ENCODE measurements at places on chromosomes 16 and 17.

GRCh38 chr17:39099663-39100286 is 51.7 kb downstream of the PLXDC1 start:
- peak; percentile 65 for DNase-seq

GRCh38 chr16:88966986-88967829 is 9.8 kb downstream of the CBFA2T3 start:
- DNase-seq, result no peak

- no peak for DNase-seq
Observed at GRCh38 chr16:54940279-54940604, 9.6 kb downstream of the IRX5 start.

DNA sequence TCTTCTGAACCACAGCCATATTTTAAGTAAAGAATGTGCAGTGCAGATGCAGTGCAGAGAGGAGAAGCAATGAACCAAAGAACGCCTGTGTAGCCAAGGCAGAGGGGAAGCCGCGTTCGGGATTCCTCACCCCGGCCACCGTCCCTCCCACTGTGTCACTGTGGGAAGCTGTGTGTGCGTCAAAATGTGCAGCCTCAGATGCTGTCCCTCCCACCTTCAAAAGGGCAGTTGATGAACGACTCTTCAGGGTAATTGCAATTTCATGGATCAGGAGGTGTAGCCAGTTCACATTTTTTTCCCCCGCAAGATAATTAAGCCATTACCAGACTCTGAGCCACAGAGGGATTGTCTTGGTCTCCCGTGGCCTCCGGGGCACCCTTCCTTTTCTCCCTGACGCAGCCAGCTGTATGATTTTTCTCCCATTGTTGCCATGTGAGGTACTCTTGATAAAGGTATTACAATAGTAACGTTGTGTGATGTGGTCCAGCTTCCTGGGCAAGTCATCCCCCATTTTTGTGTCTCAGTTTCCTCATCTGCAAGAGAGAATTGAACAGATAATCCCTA is 190.0 kb downstream of the FOXL1 start:
- no peak for DNase-seq

- peak; percentile 29 for DNase-seq
Observed at GRCh38 chr16:53152329-53152728, 97.5 kb downstream of the CHD9 start.

GRCh38 chr17:11618861-11619566 is 20.7 kb downstream of the DNAH9 start:
- no peak for DNase-seq

DNA sequence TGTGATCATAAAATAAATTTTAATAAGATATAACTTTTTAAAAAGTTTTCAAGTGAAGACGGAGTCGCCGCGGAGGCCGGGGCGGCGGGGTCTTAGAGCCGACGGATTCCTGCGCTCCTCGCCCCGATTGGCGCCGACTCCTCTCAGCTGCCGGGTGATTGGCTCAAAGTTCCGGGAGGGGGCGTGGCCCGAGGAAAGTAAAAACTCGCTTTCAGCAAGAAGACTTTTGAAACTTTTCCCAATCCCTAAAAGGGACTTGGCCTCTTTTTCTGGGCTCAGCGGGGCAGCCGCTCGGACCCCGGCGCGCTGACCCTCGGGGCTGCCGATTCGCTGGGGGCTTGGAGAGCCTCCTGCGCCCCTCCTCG is at the start of gene FOXC2:
Gene FOXC2, plus strand, starts transcription at position 229 of the 365 bp plus-strand sequence. CDS start 507 bp downstream, outside the sequence.
- DNase-seq, result peak; percentile 99

- peak; percentile 9 for DNase-seq
Observed at GRCh38 chr17:66098040-66098439, 93.9 kb downstream of the CEP112 start.

DNA sequence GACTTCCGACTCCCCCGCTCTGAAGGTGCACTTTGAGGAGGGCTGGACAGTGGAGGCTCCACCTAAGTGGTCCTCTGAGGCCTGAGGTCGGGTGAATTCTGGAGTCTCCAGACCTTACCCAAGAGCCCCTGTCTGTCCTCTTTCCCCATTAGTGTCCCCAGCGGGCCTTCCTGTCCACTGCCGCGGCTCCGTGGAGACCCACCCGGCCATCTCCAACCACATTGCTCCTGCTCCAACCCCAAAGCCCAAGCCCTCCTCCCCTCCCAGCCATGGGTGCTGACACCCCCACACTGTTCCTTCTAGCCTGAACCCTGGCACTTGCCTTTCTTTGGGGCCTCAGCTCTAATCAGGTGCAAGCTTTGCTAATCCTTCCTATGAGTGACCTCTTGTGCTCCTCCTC is 283.1 kb upstream of the TNRC6C start:
- DNase-seq, result no peak

DNA sequence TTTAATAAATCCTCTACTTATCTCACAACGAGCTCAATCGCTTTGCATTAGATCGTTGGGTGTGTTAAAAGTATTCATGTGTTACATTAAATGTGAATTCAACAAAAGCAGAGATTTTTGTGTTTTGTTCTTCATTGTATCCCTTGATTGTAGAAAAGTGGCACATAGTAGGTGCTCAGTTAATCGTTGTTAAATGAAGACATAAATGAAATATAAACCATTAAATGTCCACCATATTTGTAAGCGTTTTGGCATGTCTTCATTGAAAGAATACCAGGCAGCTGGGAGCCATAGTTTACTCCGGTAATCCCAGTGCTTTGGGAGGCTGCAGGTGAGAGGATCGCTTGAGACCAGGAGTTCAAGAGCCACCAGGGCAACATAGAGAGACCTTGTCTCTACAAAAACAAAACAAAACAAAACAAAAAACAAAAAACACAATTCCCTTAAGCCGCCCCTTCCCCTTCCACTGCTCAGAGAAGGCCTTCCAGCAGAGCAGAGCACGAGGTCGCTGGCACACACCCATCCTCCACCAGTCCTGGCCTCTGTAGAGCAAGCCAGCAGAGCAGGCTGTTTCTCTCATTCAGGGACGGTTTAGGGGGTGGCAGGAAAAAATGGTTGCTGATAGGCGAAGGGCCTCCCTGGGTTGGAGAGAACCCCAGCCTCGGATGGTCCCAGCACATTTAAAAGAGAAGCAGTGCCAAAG is 673 bp upstream of the CHD9 start:
- peak; percentile 46 for DNase-seq

DNA sequence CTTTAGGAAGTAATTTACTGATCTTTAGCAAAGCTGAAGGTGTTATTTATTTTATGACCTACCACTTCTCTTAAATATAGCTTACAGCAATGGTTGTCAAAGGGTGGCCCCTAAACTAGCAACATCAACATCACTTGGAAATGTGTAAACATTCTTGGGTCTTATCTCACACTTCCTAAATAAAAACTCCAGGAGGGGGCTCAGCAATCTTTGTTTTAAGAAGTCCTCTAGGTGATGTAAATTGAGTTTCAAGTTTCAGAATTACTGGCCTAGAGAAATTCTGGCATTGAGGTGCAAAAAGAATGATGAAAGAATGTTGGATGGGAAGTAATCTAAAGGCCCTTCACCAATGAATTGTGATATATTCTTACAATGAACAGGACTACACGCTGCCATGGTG is 142.3 kb downstream of the HS3ST4 start:
- no peak for DNase-seq

- peak; percentile 98 for DNase-seq
Observed at GRCh38 chr17:50209472-50210239, 8.2 kb upstream of the COL1A1 start.

DNA sequence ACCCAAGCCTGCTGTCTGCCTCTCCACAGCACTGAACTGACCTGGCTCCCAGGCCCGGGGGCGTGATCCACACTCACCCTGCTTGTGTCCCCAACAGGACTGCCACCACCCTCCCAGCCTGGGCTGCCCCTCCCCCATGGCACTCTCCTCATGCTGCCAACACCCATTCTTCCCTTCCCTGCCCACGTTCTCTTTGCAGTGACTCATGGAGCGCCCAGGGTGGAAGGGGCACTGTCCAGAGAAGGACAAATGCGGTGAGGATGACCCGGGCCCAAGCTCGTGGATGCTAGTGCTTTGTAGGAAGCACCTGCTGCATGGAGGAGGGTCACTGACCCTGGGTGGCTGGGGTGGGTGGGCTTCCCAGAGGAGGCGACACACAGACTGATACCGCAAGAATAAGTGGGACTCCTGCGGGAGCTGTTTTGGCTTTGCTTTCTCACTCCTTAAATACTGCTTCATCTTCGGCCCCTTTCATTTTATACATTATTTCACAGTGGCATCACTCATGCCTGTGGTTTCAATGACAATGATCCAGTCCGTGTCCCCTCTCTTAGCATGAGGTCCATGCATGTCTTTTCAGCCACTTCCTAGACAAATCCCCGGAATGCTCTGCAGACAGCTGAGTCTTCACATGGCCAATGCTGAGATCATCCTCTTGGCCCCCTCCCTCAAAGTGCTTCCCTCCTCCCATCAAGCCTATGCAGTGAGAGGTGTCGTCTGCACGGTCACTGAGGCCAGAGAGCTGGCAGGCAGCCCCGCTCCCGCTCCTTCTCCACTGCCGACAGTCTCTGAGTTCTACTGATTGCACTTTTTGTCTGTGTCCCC is 17.6 kb downstream of the CDK5R1 start:
- no peak for DNase-seq

- DNase-seq, result no peak
Observed at GRCh38 chr16:9567666-9568065, 476.2 kb downstream of the HAPSTR1 start.

- DNase-seq, result no peak
Observed at GRCh38 chr17:81118308-81119221, 46.7 kb upstream of the PVALEF start.

GRCh38 chr17:7831233-7831632 is 2.8 kb upstream of the KDM6B start:
- no peak for DNase-seq

GRCh38 chr17:1216217-1217088 is 36.7 kb upstream of the ABR start:
- DNase-seq, result no peak

GRCh38 chr17:43367737-43368242 is 31.0 kb upstream of the ARL4D start:
- DNase-seq, result peak; percentile 98

GRCh38 chr17:80738987-80739730 is 194.5 kb downstream of the RPTOR start:
- DNase-seq, result peak; percentile 69

GRCh38 chr17:47834756-47835155 is 3.3 kb downstream of the LRRC46 start:
- DNase-seq, result no peak

GRCh38 chr16:47110939-47111338 is 32.8 kb downstream of the NETO2 start:
- no peak for DNase-seq

DNA sequence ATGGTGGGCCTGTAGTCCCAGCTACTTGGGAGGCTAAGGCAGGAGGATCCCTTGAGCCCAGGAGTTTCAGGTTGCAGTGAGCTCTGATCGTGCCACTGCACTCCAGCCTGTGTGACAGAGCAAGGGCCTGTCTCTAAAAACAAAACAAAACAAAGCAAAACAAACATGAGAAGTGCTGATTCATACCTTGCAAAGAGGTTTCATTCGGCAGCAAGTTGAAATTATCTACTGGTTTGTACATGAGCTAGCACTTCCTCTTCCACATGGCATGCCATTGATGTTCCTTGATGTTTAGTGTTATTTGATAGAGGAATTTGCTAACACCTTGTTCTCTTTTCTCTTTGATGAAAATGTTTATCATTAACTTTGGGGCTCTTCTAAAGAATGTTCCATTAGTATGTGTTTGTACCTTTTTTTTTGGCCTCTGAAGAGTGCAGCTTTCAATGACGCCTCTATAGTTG is 50.6 kb downstream of the SPECC1 start:
- DNase-seq, result no peak

DNA sequence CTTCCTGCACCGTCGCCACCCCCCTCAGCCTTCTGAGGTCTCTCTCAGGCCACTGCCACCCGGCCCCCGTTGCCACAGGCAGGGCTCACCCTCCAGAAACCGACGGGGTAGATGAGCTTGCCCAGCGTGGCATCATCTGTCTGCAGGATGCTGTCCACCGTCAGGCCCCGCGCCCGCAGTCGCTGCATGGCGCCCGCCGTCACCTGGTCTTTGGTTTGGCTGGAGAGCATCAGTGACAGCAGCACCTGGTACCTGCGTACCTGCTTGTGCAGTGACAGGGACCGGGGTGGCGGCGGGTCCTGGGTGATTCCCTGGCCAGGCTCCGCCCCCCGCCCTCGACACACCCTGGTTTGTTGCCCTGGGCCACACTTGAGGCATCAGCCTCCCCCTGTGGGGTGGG is 3.1 kb downstream of the NTHL1 start:
- DNase-seq, result no peak

DNA sequence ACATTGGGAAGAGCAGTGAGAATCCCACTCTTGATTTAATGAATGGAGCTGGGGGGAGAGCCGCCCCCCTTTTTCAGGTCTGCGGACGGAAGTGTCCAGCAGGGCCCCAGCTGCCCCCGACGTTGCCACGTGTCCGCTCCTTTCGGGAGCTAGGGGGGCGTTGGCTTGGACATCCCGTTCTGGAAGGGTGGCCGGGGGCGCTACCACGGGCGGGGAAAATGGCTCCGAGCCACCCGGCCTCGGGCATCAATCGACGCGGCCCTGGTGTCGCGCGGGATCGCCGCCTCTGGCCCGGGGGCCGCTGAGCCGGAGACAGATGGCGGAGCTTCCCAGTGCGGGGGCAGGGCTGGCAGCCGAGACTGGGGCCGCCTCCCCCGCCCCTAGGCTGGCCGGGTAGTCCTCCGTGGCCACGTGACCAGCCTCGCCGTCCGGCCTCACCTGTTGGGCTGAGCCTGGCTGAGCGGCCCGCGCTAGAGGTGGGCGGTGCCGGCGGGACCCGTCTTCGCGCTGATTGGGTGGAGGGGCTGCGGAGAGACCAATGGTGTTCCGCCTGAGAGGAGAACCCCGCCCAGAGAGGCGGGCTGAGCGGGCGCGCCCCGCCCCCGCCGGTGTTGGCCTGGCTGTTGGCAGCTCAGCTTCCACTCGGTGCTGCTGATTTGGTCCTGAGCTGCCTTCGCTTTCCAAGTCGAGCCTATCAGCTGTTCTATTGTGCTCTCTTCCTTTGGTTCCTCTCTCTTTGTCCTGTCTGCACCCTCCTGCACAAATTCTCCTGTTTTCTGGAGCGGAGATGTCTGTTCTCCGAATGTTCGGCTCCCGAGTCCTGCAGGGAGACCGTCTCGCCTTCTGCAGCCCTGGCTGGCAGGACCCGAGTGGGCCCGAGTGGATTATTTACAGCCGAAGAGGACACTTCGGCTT is 8.3 kb downstream of the HS3ST3B1 start:
- peak; percentile 97 for DNase-seq

DNA sequence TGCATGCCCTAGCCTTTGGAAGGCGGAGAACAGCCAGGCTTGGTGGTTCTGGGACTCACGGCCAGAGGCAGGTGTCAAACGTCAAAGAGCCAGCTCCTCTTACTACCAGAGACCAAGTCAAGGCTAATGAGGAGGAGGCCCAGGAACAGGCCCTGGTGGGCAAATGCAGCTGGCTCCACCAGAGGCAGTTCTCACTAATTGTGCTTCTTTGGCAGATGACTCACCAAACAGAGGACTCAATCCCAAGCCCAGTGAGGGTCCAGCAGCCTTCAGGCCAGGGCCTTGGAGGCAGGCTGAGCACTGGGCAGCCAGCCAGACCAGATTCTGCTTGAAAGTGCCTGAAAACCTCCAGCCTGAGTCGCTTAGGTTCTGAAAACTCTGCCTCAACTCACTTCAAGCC is 336.5 kb upstream of the CDH5 start:
- peak; percentile 82 for DNase-seq
